ENCODE measurements at places on chromosomes 3 and 15.

GRCh38 chr3:137988982-137989381 is 21.0 kb upstream of the CLDN18 start:
- DNase-seq, result no peak

GRCh38 chr3:121995161-121996137 is 26.6 kb downstream of the ILDR1 start:
- DNase-seq, result no peak

- no peak for DNase-seq
Measured at GRCh38 chr15:34719695-34720094, 35.1 kb downstream of the GJD2 start.

- DNase-seq, result no peak
Measured at GRCh38 chr3:48558493-48559134, 2.0 kb upstream of the PFKFB4 start.

DNA sequence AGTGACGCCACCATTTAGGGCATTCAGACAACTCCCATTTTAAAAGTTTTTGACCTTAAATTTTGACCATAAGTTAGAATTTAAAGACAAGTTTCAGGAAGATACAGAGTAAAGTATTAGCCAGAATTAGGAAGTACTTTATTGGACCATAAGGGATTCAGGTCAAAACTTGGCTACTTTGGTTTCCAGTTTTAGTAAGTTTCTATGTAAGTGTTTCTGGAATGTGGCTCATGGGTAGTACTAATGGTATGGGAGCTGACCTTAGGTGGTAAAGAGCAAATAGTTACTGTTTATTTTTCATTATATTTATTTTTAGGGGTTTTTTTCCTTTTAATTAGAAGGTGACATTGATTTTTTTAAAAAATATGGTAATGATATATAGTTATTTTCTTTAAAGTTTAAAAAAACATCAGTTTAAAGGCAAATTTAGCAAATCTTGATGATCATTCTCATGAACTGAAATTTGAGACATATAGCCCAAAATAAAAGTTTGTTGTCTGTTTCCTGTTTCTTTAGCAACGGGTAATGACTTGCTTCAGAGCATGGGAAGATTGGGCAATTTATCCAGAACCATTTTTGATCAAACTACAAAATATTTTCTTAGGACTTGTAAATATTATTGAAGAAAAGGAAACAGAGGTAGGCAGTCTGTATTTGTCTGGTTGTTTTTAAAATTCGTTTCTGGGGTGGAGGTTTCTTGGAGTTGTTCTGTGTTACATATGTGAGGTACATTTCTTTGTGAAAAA is 34.3 kb downstream of the U2SURP start:
- DNase-seq, result no peak

GRCh38 chr3:18372786-18373405 is 52.2 kb downstream of the SATB1 start:
- DNase-seq, result no peak

DNA sequence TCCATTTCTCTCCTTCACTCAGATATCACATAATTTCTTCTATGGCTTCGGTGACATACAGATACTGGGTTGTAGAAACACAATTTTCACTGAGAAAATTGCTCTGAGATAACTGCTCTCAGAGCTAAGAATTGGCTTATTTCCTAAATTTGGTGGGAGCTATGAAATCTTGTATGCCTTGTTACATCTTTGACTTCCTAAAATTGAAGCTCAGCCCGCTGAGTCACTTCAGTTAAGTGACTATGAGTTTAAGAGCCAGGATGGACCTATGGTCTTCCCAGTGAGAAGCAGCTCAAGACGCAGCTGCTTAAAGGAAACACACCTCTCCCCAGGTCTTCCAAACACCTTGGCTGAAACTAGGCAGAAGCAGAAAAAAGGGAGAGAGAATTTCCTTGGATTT is 56.4 kb downstream of the EFHB start:
- DNase-seq, result no peak

- DNase-seq, result peak; percentile 51
Measured at GRCh38 chr3:183697610-183698317, at the start of gene YEATS2. Gene YEATS2, plus strand, starts transcription at chr3:183697797. Its CDS starts 17,366 bp downstream, at chr3:183715163.

DNA sequence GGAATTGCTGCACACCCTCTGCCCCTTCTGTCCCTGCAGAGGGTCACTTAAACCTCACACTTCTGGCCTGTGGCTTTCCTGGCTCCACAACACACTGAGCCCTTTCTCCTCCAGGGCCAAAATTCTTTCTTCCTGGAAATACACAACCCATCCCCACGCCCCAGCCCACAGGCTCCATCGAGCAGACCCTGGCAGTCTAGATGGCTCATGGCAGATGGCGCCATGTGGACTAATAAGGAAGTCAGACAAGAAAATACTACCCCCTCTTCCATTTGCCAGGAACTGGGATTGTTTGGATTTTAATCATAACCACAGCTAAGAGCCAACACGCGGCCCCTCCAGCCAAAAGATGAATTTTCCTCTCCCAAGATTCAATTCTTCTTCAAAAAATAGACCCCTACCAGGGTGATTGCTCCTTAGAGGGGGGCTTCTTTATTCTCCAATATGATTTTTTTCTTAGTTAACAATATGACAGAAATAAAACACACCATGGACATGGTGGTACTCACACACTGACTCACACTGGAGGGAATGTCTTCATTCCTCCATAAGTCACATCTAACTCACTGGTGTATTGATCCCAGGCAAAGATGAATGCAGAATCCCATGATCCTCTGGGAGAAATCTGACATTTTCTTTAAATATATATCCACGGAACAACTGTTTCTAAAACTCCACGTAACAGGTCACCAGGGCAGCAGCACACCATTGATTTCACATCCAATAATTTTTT is 111.5 kb downstream of the NTRK3 start:
- DNase-seq, result no peak

DNA sequence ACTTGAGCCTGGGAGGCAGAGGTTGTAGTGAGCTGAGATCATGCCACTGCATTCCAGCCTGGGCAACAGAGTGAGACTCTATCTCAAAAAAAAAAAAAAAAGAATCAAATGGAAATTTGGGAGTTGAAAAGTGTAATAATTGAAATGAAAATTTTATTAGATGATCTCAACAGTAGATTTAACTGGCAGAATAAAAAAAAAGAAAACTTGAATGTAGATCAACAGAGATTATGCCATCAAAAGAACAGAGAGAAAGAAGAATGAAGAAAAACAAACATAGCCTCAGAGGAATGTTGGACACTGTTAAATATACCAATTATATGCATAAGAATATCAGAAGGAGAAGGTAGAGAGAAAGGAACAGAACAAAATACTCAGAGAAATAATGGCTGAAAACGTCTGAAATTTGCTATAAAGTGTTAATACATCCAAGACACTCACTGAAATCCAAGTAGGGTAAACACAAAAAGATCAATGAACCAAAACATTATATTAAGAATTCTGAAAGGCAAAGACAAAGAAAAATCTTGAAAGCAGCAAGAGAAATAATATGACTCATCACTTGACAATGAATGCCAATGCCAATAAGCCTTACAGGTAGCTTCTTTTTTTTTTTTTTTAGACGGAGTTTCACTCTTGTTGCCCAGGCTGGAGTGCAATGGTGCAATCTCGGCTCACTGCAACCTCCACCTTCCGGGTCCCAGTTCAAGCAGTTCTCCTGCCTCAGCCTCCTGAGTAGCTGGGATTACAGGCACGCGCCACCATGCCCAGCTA is 14.6 kb upstream of the ELP6 start:
- DNase-seq, result no peak

DNA sequence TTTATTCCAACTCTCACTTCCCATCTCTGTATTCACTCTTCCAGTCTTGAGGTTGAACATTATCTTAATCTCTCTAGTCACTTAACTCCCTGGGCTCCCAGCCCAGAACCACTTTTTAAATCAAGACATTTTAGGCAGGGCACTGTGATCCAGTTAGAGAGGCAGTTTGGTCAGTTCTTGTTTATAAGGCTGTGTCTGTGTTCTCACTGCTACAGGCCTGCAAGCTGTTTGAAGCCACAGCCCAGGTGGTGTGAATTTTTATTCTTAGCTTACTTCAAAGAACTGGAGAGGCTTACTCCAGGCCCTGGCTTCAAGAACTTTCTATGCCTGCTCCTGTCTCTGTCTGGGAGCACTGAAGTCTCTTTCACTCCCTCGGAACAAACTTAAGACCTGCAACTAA is 906.1 kb downstream of the CADM2 start:
- DNase-seq, result no peak

- no peak for DNase-seq
Measured at GRCh38 chr3:127418560-127419147, 130.8 kb upstream of the PRR20G start.

Data from activated CD4-positive, CD25-positive, alpha-beta regulatory T cell treated with anti-CD3 and anti-CD28 coated beads, Interleukin-2, amount 50 U/mL, for 16 hours (primary cell).